NCI-H1436 treated with DMSO at 0.1 percent for 48 hours (cell line): ENCODE measurements at places on chromosomes 1 and 21.
A peak's percentile ranks its signal among the peaks of the same experiment; 100 is the strongest.

- DNase-seq = no peak
Measured at GRCh38 chr1:228849011-228849541, 113.8 kb downstream of the RHOU start.

DNA sequence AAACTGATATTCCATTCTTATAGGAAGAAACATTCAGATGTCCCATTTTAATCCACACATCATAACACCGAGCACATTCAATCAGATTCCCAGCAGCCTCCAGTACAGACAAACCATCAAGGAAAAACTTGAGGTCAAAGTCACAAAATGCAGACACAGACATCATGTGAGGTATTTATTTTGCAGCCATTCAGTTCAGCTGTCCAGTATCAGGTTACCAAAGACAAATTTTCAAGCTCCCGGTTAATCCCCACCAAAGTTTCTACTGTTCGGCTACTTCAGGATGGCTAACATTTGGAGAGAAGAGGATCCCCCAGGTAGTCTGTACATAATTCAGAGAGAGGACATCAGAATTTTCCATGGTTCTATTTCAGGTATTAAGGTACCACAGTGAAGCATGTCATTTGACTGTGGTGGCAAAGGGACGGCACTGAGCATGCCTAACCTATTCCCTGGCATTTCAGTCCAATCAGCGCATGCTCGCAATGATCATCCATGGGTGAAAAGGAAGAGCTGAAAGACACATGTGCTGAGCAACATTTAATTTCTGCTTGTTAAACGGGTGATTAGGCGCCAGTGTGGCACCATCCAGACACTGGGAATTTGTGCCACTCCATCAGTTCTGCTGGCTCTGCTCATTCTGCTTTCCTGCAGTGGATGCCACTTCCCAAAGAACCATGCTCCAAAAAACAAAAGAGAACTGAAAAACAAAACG is 13.6 kb upstream of the NDC1 start:
- no peak for DNase-seq

GRCh38 chr1:190436615-190437014 is 41.0 kb downstream of the BRINP3 start:
- no peak for DNase-seq

DNA sequence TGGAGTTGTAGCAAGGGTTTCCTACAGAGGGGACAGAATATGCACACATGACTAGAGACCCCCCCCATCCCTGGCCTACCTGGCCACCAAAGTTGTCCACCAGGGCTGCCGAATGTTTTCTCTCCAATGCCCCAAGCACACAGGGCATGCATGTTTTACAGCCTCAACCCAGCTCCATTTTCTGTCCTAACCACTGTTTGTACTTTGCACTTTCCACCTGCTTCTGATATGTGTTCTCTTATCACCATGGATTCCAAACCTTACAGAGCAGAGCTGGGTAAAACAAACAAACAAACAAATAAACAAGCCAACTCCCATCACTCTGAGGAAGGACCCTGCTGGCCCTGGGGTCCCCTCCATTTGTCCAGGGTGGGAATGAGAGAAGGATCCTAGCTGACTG is 27.3 kb downstream of the CLIC6 start:
- no peak for DNase-seq

DNA sequence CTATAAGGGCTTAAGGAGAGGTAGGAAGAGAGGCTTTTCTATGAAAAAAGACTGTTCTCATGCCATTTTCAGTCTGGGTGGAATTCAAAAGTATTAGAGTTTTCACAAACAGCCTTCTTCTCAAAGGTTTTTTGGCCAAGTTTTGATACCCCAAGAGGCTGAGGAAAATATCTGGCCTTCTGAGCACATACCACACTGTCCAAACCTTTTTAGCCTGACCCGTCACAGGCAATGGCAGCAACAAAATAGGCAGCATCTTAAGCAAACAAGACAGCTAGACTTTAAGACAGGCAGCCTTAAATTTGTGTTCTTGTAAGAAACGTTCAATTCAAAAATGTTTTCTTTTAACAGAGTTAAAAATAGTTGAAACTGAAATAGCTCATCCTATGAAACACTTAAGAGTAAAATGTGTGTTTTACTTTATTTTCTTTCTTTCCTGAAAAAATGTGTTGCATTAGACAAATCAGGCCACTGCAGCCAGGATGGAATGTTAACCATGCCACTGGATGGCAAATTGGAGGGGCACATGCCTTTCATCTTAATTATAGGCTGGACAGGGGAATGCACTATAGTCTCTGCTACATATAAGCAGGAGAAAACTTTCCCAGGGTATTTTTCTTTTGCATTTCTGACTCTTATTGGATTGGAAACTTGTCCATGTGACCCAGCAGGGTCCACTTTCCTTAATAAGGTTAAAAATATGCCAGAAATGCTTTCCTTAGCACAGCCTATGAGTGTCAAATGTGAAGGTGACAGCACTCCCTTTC is 315.0 kb downstream of the TGFB2 start:
- no peak for DNase-seq

GRCh38 chr1:86811142-86811924 is 102.6 kb downstream of the SELENOF start:
- DNase-seq = no peak

DNA sequence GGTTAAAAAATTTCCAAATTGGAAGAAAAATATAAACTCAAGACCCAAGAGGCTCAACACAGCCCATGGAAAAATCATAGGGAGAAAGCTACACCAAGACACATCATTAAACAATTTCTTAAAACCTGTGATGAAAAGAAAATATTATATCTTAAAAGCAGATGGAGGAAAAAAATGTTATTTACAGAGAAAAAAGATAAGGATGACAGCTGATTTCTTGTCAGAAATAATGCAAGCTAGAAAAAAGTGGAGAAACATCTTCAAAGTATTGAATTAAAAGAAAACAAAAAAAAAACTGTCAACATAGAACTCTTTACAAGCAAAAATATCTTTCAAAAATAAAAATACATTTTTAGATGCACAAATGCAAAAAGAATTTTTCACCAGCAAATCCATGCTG is 930.5 kb downstream of the ADGRL2 start:
- DNase-seq = no peak

DNA sequence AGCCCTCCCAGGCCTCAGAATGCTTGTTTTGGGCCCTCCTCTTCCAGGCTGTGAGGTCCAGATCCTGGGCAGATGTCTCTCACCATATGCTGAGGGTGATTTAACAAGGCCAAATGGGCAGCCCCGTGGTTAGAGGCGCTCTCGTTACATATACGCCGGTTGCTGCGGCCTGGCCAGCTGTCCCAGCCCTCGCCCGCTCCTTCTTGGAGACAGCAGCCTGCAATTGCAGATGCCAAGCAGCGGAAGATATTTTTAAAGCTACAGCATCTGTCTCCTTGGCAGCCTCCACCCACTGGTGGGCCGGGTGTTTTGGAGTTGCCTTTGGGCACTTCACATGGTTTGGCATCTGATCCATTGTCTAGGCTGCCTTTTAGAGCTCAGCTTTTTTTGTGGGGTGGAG is 178.8 kb upstream of the NFIA start:
- DNase-seq = no peak

GRCh38 chr1:197737916-197738315 is 37.4 kb downstream of the DENND1B start:
- DNase-seq = peak; percentile 60

GRCh38 chr1:25555753-25556092 is 12.3 kb downstream of the LDLRAP1 start:
- no peak for DNase-seq

- no peak for DNase-seq
Measured at GRCh38 chr21:38511662-38512243, 13.5 kb upstream of the ERG start.

DNA sequence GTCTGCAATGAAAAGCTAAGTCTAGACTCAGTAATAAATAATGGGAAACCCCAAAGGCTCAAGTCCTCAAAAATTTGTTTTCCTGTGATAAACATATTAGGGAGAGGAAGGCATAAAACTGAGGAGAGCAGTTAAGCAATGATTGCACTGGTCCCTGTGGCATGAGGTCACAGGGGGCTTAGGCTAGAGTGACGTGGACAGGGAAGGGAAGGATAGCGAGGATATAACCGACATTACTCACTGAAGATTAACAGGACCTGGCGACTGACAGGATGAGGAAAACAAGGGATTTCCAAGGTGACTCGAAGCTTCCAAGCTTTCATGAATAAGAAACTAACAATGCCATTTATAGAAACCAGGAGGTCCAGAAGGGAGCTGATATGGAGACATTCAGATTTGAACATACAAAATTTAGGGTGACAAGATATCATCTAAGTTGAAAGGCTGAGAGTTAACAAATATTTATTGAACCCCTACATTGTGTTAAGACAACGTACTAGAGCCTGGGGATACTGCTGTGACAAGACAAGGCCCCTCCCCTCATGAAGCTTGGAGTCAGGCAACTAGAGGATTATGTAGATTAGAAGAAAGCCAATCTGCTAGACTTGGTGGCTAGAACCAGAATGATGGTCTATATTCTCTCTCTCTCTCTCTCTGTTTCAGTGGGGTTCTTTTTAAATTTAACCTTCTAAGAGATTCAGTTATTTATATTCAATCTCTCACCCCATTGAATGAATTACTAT is 33.2 kb upstream of the PKN2 start:
- DNase-seq = no peak

- DNase-seq = no peak
Measured at GRCh38 chr1:165696625-165697100, 1.7 kb downstream of the ALDH9A1 start.

GRCh38 chr1:191350938-191351337 is 807.3 kb upstream of the RGS18 start:
- DNase-seq = no peak

DNA sequence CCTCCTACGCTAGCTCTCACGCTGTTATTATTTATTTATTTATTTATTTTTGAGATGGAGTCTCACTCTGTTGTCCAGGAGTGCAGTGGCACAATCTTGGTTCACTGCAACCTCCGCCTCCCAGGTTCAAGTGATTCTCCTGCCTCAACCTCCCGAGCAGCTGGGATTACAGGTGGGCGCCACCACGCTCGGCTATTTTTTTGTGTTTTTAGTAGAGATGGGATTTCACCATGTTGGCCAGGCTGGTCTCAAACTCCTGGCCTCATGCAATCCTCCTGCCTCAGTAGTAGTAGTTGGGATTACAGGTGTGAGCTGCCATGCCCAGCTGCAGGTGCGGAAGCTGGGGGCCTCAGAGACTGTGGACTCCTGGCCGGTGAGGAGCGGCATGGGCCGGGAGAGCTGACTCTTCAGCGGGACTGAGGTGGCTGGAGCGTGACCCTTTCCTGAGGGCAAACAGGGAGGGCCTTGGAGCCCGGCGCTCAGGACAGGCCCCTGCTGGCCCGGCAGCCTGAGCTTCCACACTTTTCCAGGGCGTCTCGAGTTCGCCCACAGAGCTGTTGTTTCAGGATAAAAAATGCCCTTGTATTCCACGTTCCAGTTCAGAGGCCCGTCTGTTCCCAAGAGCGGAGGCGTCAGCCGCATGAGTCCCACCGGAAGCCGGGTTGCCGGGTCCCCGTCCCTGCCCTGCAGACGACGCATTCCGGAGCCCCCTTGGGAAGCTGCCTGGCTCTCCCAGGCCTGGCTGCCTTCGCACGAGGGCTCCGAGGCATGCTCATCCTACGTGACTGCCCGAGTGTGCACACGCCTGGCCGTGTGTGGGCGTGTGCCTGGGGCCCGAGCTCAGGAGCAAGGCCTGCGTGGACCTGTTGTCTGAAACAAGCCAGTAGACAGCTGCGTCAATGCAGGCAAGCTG is 126.2 kb downstream of the SIK1 start:
- DNase-seq = no peak

DNA sequence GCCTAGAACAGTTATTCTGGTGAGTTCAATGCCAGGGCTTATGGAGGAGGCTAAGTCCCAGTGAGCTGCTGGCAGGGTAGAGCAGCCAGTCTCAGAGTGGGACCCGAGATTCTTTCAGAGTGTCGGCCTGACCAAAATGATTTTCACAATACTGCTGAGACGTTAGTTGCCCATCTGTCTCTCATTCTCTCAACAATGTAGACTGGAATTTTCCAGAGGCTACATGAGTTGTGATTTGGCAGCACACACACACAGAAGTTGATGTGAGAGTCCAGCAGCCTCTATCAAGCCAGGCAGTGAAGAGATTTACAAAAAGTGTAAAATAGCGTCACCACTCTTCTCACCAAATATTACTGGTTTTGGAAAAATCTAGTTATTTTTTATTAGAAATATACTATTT is 21.7 kb downstream of the CACNA1S start:
- DNase-seq = no peak

- DNase-seq = no peak
Measured at GRCh38 chr21:42650033-42650370, 3.4 kb upstream of the PDE9A start.

- DNase-seq = no peak
Measured at GRCh38 chr1:2795926-2796325, 5.6 kb downstream of the TTC34 start.

DNA sequence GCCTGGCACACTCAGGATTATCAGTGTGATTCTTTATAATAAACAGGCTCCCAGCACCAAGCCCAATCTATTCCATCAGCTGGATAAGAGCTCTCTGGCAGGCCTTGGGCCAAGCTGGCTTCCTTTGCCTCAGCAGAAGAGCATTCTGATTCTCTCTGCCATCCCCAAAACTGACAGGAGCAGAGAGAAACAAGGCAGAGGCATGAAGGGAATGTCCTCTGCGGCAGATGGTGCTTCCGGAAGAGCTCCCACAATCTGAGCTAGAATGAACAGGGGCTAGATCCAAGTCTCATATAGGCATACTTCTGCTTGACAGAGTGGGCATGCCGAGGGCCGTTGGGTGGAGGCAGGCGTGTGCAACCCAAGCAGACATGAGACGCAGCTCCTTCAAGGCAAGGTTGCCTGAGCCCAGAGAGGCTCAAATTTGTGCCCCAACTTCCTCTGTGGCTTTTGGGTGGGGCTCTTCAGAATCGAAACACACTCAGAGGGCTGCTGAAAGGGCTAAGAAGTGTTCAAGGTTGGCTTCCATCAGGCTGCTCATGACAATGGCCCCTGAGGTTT is 4.0 kb downstream of the CAPN2 start:
- no peak for DNase-seq

DNA sequence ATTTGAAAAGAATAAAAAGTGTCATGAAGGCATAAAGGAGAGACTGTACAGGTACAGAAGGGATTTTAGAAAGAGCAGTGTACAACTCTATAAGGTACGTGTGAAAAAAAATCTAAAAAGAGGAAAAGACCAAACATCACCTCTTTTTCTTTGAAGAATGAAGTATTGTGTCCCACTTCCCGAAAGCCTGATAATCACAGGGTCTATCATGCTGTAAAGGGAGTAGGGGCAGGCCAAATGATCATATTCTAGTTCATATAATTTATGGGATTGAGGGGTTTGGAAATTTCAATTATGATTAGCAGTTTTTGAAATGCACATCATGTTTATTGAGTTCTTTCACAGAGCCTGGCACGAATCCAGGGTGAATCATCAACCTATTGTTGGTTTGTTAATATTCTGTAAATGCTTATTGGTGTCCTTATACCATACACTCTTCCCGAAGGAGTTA is 910 bp upstream of the RERE start:
- DNase-seq = no peak

DNA sequence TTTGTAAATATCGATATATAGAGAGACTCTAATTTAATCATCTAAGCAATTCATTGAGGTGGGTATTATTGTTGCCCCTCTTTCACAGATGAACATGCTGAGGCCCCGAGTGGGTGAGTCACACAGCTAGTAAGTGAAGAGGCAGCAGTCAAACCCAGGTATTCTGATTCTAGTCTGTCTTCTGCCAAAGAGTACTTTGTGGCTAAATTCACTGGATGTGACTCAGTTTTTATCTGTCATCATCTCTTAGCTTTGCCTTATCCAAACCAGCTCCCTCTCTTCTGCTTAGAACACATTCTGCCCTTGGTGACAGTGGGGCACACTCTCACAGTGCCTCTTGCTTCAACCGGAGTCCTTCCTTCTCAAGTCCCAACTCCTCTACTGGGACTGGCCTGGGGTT is 11.5 kb downstream of the FCRL5 start:
- no peak for DNase-seq

GRCh38 chr1:18234790-18235242 is 127.2 kb downstream of the IGSF21 start:
- no peak for DNase-seq
